GM19239 (cell line): ENCODE measurements at places on chromosomes 1 and 21.

DNA sequence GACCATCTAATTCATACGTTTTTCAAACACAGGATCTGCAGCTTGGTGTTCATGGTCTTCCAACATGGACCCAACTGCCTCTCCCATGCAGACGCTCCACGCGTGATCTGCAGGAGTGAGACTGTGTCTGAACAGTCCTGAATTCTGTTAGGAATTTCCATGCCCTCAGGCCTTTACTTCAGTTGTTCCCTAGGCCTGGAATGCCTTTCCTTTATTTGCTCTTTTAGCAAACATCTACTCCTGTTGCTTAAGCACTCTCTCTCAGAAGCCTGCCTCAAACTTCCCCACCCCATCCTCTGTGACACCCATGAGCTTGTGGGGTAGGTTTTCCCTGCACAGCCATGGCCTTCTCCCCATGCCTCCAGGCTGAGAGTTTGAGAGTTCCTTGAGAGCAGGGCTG lies 73.7 kb downstream of the DMRTB1 start:
- no peak for DNase-seq

DNA sequence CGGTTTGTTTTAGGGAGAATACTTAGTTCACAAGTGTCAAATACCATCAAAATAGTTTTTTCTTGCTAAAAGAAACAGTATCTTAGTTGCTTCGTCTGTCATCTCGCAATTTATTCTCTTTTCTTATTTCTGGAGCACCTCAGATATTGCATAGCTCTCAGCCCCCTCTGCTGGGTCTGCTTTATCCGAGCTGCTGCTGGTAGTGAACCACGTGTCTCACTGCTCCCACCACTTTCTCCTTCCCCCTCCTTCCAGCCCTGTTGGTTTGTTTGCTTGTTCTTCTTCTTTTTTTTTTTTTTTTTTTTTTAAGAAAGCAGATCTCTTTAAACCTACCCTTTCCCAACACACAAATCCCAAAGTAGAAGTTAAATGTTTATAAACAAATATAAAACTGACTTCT lies 170.8 kb downstream of the EDEM3 start:
- no peak for DNase-seq

DNA sequence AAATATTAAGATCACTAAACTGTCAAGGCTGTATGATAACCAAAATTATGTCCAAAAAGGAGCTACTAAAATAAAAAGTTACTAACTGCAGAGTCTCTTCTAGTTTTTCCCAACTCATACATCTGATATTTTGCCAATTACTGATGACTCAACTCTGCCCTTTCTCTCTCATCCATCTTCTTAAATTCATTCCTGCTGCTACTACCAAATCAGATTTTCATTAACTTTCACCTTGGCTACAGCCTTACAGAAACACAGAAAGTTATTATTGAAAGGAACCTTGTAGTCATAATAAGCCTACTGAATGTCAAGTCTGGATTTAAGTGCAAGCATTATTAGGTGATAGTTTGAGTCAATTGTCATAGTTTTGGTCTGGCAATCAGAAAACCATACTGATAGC lies 273.1 kb downstream of the DPYD start:
- DNase-seq = no peak

DNA sequence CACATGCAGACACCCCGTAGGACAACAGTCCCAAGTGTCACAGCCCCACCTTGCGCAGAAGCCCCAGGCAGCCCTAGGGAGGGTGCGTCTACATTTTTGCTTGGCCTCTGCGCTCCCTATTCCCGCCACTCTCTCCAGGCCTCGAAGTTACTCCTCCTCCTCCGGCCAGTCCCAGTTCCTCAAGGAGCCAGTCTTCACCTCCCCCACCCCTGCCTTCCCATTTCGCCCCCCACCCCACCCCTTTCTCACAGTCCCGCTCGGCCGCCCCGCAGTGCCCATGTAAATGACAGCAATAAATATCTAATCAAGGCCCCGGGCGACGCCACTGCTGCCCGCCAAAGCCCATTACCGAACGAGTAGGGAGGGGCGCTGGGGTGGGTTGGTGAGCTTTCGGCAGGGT lies 3.2 kb downstream of the DMBX1 start:
- no peak for DNase-seq

GRCh38 chr21:25079053-25079452 lies 528.2 kb downstream of the MRPL39 start:
- DNase-seq = no peak

GRCh38 chr1:228887960-228888359 lies 152.7 kb downstream of the RHOU start:
- DNase-seq = no peak

- no peak for DNase-seq
Observed at GRCh38 chr1:6770751-6771440, 14.4 kb upstream of the CAMTA1 start.

DNA sequence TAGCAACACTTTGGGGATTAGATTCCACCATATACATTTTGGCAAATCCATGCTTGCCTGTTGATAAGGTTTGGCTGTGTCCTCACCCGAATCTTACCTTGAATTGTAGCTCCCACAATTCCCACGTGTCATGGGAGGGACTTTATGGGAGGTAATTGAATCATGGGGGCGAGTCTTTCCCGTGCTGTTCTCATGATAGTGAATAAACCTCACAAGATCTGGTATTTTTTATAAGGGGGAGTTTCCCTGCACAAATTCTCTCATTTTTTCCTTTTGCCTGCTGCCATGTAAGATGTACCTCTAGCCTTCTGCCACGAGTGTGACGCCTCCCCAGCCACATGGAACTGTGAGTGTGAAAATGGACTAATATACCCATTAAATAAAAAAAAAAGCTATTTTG lies 265.3 kb downstream of the MRPL39 start:
- DNase-seq = no peak

DNA sequence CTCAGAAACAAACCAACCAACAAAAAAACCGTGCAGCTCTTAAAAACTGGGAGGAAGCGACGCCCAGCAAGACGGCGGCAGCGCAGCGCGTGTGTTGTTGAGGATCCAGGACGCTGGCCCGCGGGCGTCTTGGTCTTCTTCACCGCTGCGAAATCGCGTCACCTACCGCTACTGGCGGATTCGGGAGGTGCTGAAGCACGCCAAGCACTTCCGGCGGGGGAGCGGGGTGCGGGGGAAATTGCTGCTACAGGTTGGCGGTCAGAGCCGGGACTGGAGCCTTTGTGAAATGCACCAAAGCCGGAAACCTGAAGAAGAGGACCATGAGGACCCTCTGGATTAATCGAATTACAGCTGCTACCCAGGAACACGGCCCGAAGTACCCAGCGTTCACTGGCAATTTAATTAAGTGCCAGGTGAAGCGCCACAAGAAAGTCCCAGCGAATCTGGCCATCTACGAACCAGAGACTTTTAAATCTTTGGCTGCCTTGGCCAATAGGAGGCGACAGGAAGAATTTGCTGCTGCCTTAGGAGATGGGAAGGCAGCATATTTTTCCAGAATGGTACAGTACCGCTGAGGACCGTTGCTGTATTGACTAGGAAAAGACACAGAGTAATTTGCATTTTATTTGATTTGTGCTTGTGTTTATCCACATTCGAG lies 11.9 kb upstream of the RIPPLY3 start:
- DNase-seq = no peak

DNA sequence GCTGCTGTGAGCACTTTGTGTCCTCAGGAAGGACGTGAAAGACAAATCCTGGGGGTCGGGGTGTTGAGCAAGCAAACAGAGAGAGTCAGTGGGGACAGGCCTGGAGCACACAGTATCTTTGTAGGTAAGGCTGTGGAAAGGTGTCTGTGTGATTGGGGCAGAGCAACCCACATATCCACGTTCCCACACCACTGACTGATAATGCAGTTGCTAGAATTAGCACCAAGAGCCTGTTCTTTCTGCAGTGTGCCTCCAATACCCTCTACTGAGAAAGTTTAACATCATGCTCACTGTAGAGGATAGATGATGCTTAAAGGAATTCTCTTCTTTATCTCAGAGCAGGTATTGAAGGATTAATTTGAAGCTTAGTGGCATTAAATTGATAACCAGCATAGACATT lies 161.1 kb downstream of the PIK3R3 start:
- no peak for DNase-seq

- no peak for DNase-seq
Observed at GRCh38 chr1:94725566-94725965, 94.6 kb upstream of the SLC44A3 start.

- no peak for DNase-seq
Observed at GRCh38 chr1:42979896-42980800, 21.5 kb upstream of the SLC2A1 start.

GRCh38 chr1:56382929-56383328 lies 196.4 kb downstream of the PLPP3 start:
- no peak for DNase-seq

DNA sequence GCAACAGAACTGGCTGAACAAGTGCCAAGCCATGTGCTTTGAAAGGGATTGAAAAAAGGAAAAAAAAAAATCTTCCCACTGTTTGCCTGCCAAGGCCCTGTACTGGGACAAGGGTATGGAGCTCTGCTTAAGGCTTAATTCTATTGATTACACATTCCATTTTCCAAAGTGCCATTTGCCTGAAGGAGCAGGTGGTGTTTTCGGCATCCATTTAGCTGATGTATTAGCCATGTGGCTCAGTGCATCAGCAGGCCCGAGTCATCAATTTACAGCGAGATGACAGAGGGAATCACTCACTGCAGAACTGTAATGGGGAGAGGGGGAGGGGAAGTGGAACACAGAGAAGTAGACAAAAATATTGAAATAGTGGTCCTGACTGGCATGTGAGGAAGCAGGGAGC lies 144.2 kb upstream of the BEND5 start:
- no peak for DNase-seq

DNA sequence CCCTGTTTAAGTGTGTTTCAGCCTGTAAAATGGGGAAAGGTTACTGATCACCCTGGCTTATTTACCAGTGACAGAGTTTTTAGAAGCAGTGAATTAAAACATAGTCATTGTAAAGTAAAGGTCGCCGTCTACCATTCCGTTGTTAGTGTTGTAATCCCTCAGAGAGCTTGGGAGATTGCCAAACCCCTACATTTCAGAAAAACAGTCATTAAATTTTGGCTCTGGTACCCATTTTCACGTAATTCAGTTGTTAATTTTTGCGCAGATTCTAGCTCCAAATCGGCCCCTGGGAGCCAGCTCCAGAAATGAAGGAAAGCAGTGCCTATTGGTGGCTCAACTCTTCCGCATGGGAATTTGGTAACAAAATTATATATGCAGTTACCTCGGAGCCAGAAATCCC lies 127.7 kb upstream of the AJAP1 start:
- no peak for DNase-seq

DNA sequence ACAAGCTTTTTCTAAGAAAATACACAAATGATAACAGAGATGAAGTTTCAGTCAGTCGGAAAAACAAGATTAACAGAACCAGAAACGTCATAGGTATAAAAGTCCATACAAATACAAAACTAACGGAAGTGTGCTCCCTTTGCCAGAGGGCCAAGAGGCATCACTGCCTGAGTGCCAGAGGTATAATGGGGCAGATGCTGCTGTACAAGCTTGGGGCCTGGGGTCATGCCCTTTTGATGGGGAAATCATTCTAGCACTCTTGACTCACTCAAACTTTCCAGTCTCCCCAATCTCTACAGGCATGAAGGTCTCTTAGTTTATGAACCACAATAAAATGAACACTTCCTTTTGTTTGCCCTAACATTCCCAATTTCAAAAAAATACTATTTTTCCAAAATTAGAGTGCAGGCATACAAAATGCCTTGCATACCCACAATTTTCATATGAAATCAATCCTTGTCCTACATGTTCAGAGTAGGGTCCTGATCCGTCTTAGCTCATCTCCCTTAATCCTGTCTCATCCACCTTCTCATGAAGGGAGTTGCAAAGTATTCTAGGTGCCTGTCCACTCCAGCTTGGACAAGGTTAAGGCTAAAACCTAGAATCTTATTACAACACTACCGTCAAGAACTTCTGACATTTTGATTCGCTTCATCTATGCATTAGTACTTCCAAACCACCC lies 1.5 kb downstream of the RPL22 start:
- DNase-seq = no peak

DNA sequence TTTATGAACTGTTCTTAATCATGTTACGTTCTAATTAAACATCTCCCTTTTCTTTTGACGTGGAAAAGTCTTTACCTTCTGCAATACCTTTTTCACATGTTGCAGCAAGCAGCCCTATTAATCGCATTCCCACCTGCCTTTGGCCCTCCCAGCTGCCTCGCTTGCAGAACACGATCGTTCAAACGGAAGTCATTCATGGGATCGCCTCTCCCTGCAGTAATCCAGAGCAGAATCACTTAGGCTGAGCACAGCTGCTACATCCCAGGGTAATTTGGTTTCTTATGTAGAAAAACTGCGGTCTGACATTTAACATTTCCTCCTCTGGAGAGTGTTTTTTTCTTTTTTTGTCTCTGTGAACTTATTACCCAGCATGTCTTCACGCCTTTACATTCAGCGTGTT lies 206.3 kb downstream of the KIF26B start:
- no peak for DNase-seq

GRCh38 chr1:107140703-107141490 lies at the start of gene NTNG1:
Gene NTNG1, plus strand, starts transcription at chr1:107141039.
- DNase-seq = no peak

DNA sequence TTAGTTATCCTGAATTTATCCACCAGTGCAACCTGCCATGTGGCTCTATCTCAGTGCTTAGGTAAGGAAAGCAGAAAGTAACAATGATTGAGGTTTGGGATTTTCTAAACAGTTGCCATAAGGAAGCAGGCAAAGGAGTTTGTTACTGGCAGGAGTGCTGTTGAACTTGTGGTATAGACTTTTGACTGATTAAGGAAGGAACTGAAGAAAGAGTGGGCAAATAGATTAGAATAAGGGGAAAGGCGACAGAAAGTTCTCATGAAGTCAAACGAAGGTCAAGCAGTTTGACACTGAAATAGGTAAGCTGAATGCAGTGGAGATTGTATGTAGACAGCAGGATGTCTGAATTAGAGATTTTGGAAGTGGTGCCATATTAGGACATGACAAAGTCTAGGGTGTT lies 24.2 kb upstream of the CR2 start:
- no peak for DNase-seq

DNA sequence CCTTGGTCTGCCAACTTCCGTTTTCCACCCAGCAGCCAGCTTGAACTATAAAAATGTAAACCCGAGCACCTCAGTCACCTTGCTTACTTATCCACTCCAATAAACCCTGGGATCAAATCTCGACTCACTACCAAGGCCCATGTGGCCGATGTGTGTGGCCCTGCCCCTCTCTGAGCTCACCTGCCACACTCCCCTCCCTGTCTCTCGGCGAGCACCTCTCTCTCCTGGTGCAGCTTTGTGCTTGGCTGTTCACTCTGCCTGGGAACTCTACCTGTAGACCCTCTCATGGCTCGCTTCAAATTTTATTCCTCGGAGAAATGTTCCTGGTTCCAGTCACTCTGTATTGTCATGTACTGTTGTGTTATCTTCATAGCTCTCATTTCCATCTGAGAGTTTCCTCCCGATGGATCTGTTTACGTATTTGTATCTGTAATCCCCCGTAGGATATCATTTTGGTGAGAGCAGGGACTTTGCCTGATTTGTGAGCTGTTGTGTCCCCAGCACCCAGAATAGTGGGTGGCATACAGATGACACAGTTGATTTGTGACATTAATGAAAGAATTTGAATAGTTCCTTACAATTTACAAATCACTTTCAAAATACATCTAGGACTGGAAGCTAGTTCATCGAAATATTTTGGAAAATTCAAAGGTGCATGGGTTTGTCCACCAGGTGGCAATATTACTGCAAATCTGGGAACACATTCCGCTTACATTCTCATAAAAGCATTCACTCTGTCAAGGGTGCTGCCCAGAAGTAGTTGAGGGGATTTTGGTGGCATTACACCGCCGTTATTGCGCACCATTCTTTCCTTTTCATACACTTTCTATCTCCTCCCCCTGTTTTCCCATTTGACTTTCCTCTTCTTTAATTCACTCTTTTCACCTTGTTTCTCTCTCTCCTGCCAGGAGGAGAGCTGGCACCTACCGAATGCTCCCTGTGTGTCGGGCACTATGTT lies 95.3 kb downstream of the ABCA4 start:
- DNase-seq = no peak

- DNase-seq = no peak
Observed at GRCh38 chr1:116532671-116533428, 38.0 kb downstream of the CD58 start.
